ENCODE measurements at places on chromosomes 4 and X.

GRCh38 chr4:146029939-146030710, 91.5 kb upstream of the ZNF827 start:
- no peaks in the 10 kb centered on the region for H3K27me3 ChIP-seq
- no peaks in the 10 kb centered on the region for H3K4me1 ChIP-seq
- H3K27ac ChIP-seq: no peak overlapping the region
- no peak overlapping the region for H3K4me3 ChIP-seq

DNA sequence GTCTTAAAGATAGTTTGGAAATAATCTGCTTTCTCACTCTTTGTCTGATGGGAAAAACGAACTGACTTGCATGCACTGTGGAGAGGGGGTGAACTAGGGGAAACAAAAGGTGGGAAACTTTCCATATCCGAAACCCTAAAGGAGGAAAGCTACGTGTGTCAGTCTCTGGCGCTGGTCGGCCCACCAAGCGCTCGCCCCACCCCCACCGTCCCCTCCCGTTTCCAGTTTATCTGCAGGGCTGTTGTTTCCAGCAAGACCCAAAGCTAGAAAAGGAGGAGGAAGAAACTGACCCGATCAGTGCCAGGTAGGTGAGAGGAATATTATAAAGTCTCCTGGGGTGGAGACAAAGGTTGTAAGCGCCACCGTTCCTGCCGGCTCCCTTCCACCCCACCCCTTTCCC, 552 bp downstream of the TCEAL9 start:
- peak overlapping the region; percentile 60 for H3K4me3 ChIP-seq
- no peak for DNase-seq
- no peaks in the 10 kb centered on the region for H3K4me1 ChIP-seq

- H3K36me3 ChIP-seq: no peaks in the 10 kb centered on the region
- H3K4me3 ChIP-seq: no peak overlapping the region
- no peaks in the 10 kb centered on the region for H3K4me1 ChIP-seq
- DNase-seq: no peak
- H3K27ac ChIP-seq: no peak overlapping the region
Measured at GRCh38 chr4:31192341-31192740, 472.2 kb downstream of the PCDH7 start.

- no peaks in the 10 kb centered on the region for H3K36me3 ChIP-seq
- peak within 1 kb of the TSS; percentile 7 for H3K27ac ChIP-seq
- peak within 1 kb of the TSS; percentile 40 for H3K4me3 ChIP-seq
- no peaks in the 10 kb centered on the region for H3K27me3 ChIP-seq
Measured at GRCh38 chr4:55125087-55125721, at the start of gene KDR. TSS of gene KDR (minus strand) at chr4:55125595. CDS start at chr4:55125293, 302 bp downstream.

DNA sequence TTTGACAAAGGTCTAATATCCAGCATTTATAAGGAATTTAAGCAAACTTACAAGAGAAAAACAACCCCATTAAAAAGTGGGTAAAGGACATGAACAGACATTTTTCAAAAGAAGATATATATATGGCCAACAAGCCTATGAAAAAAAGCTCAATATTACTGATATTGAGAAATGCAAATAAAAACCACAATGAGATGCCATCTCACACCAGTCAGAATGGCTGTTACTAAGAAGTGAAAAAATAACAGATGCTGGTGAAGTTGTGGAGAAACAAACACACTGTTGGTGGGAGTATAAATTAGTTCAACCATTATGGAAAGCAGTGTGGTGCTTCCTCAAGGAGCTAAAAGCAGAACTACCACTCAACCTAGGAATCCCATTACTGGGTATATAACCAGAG, 91.6 kb upstream of the EFHC2 start:
- DNase-seq: no peak
- H3K27me3 ChIP-seq: no peaks in the 10 kb centered on the region
- no peak overlapping the region for H3K27ac ChIP-seq
- no peaks in the 10 kb centered on the region for H3K36me3 ChIP-seq
- no peaks in the 10 kb centered on the region for H3K4me1 ChIP-seq

DNA sequence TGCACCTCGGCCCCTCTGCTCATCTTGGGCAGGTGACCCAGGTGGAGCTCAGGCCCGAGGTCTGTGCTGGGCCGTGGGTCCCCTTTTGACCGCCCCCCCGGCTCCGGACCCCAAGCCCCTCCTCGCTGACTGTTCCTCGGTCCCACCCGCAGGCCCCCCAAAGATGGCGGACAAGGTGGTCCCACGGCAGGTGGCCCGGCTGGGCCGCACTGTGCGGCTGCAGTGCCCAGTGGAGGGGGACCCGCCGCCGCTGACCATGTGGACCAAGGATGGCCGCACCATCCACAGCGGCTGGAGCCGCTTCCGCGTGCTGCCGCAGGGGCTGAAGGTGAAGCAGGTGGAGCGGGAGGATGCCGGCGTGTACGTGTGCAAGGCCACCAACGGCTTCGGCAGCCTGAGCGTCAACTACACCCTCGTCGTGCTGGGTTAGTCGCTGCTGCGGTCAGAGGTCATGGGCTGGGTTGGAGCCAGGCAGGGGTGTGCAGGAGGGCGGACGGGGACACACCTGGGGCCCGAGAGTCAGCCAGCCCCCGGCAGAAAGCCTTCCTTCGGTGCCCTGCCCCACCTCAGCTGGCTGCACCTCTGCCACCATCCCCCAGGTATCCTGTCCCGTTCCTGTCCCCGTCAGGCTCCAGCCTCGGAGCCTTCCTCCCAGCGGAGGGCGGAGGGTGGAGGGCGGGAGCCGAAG, 10.8 kb downstream of the FGFRL1 start:
- no peaks in the 10 kb centered on the region for H3K4me1 ChIP-seq
- H3K4me3 ChIP-seq: no peak overlapping the region
- H3K27ac ChIP-seq: no peak overlapping the region
- no peaks in the 10 kb centered on the region for H3K36me3 ChIP-seq

DNA sequence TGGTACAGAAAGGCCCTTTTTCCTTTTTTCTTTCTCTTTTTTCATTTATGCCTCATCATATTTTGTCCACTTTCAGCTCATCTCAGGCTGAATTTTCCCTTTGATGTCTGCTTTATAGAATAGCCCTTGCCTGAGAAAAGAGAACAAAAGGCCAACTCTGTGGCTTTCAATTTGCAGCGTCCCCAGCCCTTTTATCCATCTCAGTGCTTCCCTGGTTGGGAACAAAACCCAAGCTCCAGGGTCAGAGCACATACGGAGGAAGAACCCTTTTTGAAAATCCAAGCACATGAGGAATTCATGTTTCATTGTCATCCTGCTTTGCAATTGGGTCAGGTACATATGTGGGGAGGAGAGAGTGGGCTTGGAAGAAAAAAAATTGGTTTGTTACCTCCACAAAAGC, 47.5 kb downstream of the TMEM164 start:
- H3K36me3 ChIP-seq: no peaks in the 10 kb centered on the region
- DNase-seq: no peak
- no peaks in the 10 kb centered on the region for H3K4me1 ChIP-seq
- no peak overlapping the region for H3K4me3 ChIP-seq
- H3K27ac ChIP-seq: no peak overlapping the region
- no peaks in the 10 kb centered on the region for H3K27me3 ChIP-seq

DNA sequence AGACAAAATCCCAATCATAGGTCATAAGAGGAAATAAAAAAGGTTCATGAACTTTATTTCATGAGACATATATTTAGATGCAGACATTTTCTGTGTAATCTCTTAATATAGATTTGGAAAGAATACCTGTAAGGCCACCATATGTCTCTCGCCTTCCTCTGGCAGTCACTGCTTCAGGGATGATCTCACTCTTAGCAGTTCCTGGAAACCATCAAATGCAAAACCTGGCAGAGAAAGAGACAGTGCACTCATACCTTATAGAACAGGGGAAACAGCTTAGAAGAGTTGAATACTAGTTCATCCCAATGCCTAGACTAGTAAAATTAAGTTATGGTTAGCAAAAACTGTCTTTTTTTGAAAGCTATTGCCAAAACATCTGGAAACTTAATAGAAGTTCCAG, 243.3 kb downstream of the GASK1B start:
- no peaks in the 10 kb centered on the region for H3K4me1 ChIP-seq
- no peak overlapping the region for H3K27ac ChIP-seq
- no peak for DNase-seq

DNA sequence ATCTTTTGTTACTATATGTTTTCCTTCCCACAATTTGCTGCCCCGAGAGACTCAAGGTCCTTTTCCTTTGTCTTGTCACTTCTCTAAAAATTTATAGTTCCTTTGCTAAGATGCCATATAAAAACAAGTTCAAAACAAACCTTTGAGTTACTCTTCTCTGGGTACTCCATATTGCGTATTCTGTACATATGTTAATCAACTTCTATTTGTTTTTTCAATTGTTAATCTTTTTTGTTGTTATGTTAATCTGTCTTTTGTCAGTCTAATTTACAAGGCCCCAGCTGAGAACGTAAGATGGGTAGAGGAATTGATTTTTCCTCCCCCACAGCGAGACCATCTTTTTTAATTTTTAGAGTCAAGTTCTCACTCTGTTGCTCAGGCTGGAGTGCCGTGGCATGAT, 7.2 kb upstream of the PPEF2 start:
- H3K4me3 ChIP-seq: no peak overlapping the region
- H3K27ac ChIP-seq: no peak overlapping the region
- no peak for DNase-seq
- H3K4me1 ChIP-seq: no peaks in the 10 kb centered on the region
- H3K36me3 ChIP-seq: no peaks in the 10 kb centered on the region

DNA sequence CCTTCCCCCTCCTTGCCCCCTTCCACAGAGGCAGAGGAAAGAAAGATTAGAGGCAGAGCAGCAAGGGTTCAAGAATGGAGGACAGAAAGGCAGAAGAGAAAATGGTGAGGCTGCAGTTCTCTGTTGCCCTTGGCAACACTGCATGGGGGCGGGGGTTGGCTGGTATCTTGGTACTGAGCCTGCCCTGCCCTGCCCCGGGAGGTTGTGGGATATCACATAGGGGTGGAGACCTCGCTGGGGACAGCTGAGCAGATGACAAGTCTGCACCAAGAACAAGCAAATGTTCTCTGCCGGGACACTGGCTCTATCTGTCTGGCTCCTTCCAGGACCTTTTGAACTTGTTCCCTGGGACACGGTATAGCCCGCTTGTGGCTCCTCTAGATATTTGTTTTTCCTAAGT, 39.8 kb downstream of the NHS start:
- no peak overlapping the region for H3K4me3 ChIP-seq
- H3K36me3 ChIP-seq: no peaks in the 10 kb centered on the region
- H3K4me1 ChIP-seq: no peaks in the 10 kb centered on the region
- DNase-seq: no peak
- H3K27me3 ChIP-seq: no peaks in the 10 kb centered on the region

DNA sequence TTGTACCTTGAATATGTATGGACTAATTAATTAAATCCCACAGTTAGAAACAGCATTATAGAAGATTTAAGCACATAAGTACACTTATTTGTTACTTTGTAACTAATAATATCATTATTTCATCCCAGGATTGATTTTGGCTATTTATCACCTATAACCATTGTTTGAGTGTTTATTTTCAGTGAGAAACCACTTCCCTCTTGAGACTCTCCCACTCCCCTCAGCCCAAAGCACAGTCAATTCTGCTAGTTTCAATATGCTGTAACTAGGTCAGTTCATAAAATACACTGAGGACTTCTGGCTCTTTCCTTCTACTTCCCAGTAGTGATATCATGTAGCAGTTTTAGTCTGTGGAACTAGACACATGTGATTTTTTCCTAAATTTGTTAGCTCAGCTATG, 16.3 kb downstream of the OFD1 start:
- H3K27ac ChIP-seq: no peak overlapping the region
- no peak for DNase-seq
- no peak overlapping the region for H3K4me3 ChIP-seq
- H3K36me3 ChIP-seq: peaks cover 5% of the 10 kb centered on the region
- no peaks in the 10 kb centered on the region for H3K27me3 ChIP-seq

DNA sequence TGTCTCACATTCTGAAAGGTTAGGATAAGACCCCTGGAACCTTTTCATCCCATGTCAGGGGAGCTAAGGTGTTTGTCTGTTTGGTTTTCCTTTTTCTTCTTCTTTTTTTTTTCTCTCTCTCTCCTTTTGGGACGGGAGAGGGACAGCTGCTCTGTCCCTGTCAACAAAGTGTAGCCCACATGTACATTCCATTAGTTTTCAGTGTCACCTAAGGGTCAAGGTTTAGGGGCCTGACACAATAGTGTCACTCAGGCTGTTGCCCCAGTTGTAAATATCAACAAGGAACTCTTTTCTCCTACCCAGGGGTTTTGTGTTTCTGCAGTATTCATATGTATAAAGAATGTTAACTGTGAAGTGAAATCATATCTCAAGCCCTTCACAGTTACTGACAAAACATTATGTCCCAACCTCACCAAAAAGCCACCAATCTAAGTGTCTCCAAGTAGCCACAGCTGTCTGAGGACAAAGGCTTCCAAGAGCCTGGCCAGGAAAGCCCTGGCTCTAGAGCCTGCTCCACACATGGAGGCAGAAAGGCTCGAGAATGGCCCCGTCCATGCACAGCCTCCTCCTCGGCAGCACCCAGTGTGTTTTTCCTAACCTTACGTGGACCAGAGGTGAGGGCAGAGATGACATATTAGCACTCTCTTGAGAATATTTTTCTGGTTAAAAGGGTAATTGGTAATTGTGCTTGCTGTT, 9.4 kb downstream of the IRF2 start:
- H3K36me3 ChIP-seq: no peaks in the 10 kb centered on the region
- H3K4me3 ChIP-seq: no peak overlapping the region
- H3K4me1 ChIP-seq: peaks cover 25% of the 10 kb centered on the region
- H3K27ac ChIP-seq: no peak overlapping the region

- H3K36me3 ChIP-seq: no peaks in the 10 kb centered on the region
- H3K27ac ChIP-seq: no peak overlapping the region
- DNase-seq: no peak
- H3K4me3 ChIP-seq: no peak overlapping the region
- H3K4me1 ChIP-seq: no peaks in the 10 kb centered on the region
Measured at GRCh38 chr4:55675196-55675793, 39.2 kb upstream of the NMU start.

DNA sequence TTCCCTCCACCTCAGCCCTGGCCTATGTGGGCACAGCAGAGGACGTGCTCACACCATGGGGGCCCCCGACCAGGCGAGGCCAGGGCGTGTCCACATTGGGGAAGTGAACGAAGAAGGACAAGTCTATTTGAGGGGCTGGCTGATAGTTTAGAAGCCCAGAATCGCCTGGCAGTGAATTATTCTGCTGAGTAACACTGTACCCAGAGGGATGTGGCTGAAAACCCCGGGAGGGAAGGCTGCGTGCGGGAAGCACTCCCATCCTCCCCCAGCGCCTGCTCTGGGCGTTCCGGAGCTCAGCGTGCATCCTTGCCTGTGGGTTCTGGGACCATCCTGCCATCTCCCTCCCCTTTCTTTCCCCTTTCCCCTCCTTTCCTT, 66.6 kb downstream of the TRMT44 start:
- peak; percentile 61 for DNase-seq
- no peaks in the 10 kb centered on the region for H3K36me3 ChIP-seq
- H3K4me3 ChIP-seq: no peak overlapping the region
- peaks cover 36% of the 10 kb centered on the region for H3K4me1 ChIP-seq
- peak overlapping the region; percentile 81 for H3K27ac ChIP-seq

GRCh38 chr4:141501931-141502330, 134.5 kb upstream of the IL15 start:
- no peak overlapping the region for H3K27ac ChIP-seq
- no peaks in the 10 kb centered on the region for H3K27me3 ChIP-seq
- no peaks in the 10 kb centered on the region for H3K36me3 ChIP-seq
- H3K4me1 ChIP-seq: no peaks in the 10 kb centered on the region

GRCh38 chr4:102868153-102868780, 525 bp upstream of the CISD2 start:
- DNase-seq: peak; percentile 66
- H3K27ac ChIP-seq: peak overlapping the region; percentile 98
- no peaks in the 10 kb centered on the region for H3K27me3 ChIP-seq
- no peaks in the 10 kb centered on the region for H3K36me3 ChIP-seq
